ENCODE measurements at places on chromosomes 7 and 10.

DNA sequence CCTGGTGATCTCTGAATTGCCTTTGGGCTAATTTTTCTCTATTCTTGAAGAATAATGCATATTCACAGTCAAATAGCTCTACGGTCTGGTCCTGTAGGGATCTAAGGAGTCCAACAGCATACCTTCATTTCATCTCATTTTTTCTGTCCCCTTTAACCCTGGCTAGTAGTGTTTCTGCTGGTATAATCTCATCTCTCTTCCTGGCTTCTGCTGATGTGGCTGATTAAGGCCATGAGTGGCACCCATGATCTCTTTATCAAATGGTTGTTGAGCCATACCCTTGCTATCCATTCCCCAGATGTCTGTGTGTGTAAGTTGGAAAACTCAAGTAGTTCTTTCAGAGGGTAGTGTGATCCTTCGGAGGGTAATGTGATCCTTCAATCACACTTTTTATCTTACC is 119.5 kb downstream of the MARCHF5 start:
- DNase-seq: no peak

- DNase-seq: no peak
Observed at GRCh38 chr7:33874943-33875342, 30.4 kb upstream of the BMPER start.

- DNase-seq: no peak
Observed at GRCh38 chr7:105016068-105016708, 2.2 kb downstream of the KMT2E start.

GRCh38 chr7:134548877-134549276 is at the start of gene AKR1B15:
Gene AKR1B15, plus strand, starts transcription at chr7:134549110. Its CDS starts 15,510 bp downstream, at chr7:134564620.
- DNase-seq: no peak

GRCh38 chr7:19677180-19677579 is 31.7 kb downstream of the POLR1F start:
- no peak for DNase-seq

- DNase-seq: no peak
Observed at GRCh38 chr7:124690840-124691239, 74.8 kb downstream of the GPR37 start.

GRCh38 chr7:99079104-99079503 is 64.8 kb downstream of the SMURF1 start:
- DNase-seq: no peak

- no peak for DNase-seq
Observed at GRCh38 chr10:132036887-132037675, 28.7 kb upstream of the JAKMIP3 start.

DNA sequence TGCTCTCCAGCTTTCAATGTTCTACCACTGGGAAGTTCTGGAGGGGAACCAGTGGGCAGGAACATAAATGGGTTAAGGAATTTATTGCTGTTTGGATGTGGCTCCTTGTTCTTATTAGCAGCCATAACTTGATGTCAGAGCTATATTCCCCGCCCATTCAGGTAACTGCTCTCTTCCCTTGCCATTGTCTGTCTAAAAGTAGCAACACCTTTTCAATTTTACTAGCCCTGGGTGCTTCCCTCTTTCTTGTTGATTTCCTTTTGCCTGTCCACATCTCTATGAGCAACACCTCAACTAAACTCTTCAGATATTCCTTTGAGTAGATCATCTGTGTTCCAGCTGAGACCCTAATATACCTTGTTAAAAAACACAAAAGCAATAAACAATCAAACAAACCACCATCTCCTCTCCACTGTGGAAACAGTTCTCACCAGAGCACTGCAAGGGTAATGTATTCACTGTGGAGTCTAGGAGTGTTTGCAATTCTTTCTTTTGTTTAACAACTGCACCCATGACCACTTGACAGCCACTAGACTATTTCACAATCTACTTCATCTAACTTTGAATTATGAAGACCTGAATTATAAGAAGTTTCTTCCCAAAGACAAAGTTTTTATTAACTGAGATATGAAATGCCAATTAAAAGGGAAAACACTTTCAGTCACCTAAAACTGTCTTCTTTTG is 436.7 kb downstream of the IPMK start:
- no peak for DNase-seq

DNA sequence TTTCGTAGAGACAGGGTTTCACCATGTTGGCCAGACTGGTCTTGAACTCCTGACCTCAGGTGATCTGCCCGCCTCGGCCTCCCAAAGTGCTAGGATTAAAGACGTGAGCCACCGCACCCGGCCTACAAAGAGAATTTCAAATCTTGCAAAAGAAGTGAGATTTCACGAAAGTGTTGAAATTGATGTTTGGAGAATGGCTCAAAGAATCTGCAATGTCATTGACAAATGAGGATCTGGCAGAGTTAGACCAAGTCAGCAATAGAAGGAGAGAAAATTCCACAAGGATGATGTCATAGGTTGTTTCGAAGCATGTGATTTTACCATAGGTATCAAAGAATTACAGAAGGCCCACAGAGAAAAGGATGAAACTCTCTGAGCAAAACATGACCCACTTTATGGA is 71.7 kb downstream of the LYZL2 start:
- no peak for DNase-seq

- no peak for DNase-seq
Observed at GRCh38 chr10:98125940-98126631, 8.4 kb upstream of the R3HCC1L start.

- DNase-seq: no peak
Observed at GRCh38 chr10:72889391-72889831, 4.1 kb upstream of the OIT3 start.
